ENCODE measurements at places on chromosomes 11 and 22. TPM values are rescaled to one million over a fixed set of nuclear protein-coding genes. Genes with fewer than 3 reads are reported as not detected.

IL10RA gene
- not detected for polyA plus RNA-seq

RASGRP2 gene
- polyA plus RNA-seq = 64.0 TPM

ANO9 gene
- polyA plus RNA-seq = 0.23 TPM

UCP3 gene
- 0.95 TPM for polyA plus RNA-seq

OR5D16 gene
- polyA plus RNA-seq = not detected

SLC22A12 gene
- polyA plus RNA-seq = not detected

SLC5A1 gene
- 0.76 TPM for polyA plus RNA-seq

DNA sequence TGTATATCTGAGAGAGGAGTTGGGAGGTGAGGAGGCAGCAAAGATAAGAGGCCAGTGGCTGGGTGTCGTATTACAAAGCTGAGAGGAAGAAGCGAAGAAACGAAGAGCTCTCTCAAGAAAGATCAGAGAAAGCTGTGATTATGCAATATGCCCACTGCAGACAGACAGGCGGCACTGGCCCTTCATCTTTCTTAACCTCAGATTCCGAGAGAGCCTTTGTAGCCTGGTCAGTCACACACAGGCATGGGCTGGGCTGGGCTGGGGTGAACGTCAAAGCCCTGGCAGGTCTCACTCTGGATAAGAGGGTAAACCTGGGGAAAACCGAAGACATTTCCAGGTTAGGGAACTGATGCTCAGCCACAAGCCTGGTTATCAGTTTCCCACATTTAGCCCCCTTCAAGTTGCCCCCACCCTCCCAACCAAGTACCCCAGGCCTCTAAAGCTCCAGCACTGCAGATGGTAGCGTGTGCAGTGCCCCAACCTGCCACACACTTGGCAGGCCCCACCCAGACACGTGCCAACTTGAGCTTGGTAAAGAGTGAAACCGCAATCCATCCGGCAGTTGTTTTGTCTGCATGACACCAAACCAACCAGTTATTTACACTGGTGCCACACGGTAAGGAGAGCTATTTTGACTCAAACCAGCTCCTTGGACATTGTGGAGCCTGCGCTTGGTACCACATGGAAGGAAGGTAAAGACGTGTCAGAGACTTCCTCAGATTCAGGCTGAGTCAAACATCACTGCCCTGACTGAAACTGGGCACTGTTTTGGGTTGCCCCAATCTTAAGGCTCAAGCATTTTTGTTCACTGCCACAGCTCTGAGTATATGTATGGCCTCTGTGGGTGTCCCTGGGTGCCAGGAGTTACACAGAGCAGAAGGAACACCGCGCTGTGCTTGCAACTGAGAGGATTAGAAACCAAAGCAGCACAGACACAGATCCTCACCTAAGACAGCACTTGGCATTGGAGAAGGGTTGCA is 135.9 kb downstream of the FDX1 start:
- peak; percentile 79 for DNase-seq

GRCh38 chr11:69485337-69486041 is 4.0 kb downstream of the LINC01488 start:
- DNase-seq = no peak

DNA sequence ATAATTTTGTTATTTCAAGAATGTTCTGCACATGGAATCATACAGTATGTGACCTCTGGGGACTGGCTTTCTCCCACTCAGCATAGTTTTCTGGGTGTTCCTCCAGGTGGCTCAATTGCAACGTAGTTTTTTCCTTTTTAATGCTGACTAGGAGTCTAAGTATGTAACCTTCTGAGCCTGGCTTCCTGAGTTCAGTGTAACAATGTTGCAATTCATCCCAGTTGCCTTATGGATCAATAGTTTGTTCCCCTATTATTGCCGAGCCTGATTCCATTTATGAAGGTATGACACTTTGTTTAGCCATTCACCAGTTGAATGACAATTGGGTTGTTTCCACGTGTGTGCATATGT is 128.3 kb downstream of the CRYBB2 start:
- DNase-seq = no peak

DNA sequence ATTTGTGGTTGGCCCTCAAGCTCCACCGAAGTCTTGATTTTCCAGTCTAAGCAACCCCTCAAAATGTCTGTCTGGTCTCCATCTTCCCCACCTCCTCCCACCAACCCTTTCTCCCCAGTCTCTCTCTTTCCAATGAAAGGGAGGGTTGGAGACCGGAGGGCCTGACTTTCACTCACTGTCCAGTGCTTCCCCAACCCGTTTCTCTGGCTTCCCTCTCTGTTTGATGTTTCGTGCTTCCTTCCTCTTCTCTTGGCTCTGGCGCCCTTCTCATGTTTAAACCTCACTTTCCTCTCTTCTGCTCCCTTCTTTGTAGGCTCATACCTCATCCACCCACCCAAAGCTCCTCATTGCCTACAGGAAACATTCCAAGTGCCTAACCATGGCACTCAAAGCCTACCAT is 11.1 kb upstream of the VPS37C start:
- DNase-seq = no peak

- no peak for DNase-seq
Observed at GRCh38 chr11:32597921-32598320, 14.3 kb downstream of the EIF3M start.

GRCh38 chr11:82076126-82076525 is 657.5 kb downstream of the FAM181B start:
- DNase-seq = no peak

GRCh38 chr11:31487848-31488247 is 21.6 kb downstream of the IMMP1L start:
- peak; percentile 21 for DNase-seq

DNA sequence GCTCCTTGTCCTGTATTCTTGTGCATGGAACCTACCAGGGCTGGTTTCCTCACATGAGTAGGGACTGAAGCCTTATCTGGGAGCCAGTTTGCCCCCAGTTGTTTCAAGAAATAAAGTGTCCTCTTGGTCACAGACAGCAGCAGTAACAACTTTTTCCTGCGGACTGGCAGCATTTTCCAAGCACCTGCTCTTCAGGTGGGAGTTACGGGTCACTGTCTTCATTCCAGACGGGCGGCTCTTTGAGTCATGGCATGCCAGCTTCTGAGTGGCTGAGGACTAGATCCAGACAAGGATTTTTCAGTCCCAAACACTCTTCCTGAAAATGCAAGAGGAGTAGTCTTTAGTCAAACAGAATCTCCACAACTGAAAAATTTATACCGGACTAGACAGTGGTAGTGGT is 2.7 kb upstream of the CD44 start:
- DNase-seq = no peak

DNA sequence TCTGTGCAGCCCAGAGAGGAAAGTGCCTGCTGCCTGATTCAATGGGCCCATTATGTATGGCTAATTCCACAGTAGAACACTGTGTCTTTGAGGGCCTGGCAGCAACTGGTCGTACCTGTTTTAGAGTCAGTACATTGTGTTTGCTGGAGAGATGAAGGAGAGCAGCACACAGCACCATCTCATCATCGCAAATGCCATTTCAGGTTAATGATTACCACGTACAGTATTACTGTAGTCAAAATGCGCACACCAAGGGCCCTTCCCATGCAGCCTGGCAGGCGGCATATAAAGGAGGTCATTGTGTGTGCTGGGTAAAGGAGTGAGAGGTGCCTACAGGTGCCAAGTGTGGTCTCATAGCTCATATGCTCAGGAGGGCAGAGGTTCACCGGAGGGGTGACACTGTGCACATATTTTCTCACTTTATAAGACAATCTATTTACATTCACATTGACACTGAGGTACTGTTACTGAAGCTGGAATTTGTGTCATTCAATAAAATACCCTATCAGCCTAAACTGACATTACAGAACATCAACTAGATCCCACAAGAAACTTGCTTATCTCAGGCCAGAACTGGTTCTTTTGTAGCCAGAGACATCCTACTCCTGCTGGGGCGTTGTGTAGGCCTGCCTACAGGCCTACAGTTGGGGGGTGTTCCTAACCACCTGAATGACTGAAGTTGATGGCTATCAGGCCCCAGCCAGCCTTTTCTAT is 90.4 kb downstream of the APIP start:
- no peak for DNase-seq

GRCh38 chr11:12321217-12321937 is 56.0 kb upstream of the PARVA start:
- no peak for DNase-seq

GRCh38 chr22:38419121-38419857 is 35.7 kb downstream of the KCNJ4 start:
- no peak for DNase-seq

DNA sequence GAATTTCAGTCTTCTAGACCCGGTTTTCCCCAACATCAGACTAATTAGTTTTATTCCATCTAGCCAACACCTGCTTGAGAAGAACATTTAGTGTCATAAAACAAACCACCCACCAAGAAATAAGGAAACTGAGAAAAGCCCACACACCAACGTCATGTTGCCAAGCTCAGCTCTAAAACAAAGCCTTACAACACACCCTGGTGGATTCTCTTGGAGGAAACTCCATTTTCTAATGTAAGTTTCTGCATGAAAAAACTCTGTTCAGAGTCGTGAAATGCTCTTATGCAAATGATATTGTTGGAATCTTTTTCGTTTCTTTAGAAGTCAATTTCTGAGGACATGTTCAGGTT is 105.0 kb upstream of the RAG2 start:
- DNase-seq = no peak

DNA sequence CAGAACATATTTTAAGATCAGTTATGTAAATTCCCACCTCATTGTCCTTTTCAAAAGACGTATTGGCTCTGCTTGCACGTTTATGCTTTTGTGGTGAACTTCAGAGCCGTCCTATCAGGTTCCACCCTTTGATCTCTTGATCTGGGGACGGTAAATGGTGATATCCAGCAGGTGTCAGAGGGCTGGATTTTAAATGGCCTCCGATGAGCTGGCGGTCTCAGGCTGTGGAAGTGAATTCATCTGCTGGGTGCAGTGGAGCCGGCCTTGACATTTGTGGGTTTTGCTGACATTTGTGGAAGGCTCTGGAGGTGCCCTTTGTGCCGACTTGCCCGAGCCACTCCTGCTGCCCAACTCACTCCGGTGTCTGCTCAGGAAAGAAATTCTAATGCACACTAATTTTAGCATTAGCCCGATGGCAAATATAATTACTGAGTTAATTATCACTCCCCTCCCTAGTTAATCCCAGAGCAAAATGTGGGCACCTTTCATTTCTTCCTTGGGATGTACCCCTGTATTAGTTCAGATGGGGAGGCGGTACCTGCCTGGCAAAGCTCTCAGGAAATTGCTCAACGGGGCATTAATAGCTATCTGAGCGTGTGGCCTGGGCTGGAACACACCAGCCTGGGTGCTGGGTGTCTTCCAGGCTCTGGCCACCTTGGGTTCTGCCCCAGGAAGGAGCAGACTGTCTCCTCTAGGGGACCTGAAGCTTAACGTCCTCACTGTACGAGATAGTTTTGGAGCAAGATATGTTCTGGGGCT is 9.1 kb downstream of the LRP5 start:
- no peak for DNase-seq

DNA sequence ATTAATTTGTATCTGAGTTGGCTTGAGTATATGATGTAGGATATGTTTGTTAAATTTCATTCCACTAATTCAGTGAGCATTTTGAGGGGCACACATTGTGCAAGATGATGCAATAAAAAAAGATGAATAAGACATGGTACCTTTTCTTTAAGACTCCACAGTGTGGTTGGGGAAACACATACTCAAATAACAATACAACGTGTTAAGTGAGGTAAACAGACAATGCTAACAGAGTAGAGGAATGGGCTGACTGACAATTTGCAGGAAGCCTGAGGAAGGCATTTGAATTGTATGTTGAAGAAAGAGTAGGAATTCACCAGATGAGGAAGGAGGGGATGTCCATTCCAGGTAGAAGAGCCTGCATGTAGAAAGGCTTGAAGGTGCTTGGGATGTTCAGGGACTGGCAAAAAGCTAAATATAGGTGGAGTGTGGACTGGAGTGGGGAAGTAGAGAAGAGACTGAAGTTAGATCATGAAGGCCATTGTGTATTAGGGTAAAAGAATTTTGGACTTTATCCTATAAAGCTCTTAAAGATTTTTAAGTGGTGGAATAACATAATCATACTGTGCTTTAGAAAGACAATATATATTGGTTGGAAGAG is 6.8 kb downstream of the RNF169 start:
- DNase-seq = no peak

DNA sequence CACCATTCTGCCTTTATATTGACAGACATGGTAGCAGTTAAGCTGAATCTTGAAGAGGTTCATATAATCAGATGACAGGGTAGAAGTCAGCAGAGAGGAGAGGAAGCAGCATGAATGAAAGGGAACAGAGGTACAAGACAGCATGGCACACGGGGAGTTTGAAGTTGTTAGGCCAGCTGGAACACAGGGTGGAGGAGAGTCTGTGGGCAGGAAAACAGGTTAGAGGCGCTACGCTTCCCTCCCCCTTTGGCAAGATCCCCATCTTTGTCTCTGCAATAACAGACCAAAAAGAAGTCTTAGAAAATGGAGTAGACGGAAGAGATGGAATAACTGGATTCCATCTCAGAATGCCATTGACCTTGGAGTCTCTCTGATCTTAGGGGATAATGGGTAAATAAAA is 20.0 kb upstream of the NDUFC2 start:
- DNase-seq = no peak

DNA sequence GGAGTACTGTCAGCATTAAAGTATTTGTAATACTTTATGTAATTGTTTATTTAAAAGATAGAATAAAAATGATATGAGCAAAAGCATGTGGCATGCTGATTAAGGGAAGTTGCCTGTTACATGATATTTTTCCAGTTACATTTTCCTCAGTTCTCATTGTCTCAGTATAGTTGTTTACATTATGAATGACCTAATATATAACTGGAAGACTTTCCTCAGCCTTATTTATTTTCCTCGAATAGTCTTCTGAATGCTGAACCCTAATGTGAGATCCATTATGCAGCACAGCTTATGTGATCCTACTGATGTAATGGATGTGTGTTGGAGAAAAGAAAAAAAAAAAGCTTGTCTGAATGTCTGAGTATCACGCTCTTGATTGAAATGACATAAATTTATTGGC is 95.5 kb downstream of the LUZP2 start:
- DNase-seq = no peak

DNA sequence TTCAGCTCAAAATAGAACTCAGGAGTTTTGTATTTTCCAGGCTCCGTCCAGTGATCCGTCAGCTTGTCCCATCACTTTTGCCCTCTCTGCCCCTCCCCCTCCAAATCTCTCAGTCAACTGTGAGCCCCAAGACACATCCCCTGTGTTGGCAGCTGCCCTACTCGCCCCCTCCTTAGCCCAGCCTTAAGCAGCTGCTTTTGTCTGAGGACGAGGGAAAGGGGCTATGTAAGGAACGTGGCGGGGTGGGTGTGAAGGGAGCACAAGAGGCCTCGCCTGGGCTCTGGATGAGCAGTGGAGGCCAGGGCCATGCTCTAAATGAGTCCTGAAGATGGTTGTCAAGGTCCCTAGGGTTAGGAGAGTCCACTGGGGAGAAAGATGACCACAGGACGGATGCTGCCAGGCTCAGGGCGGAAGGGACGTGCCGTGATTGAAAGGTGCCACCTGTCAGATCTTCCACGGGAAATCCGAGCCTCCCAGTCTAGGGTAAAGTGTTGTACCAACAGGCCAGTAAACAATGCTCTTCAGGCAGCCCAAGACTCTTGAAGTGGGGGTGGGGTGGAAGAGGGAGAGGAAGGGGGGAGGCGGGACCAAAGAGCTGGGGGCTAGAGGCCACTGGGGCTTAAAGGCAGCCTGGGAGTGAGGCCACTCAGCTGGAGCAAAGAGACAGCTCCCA is at the start of gene SMTNL1:
TSS of gene SMTNL1 (plus strand) at position 649 of the 673 bp plus-strand sequence. CDS start 5,048 bp downstream, outside the sequence.
- DNase-seq = no peak

GRCh38 chr11:57523419-57523818 is 7.1 kb downstream of the TIMM10 start:
- no peak for DNase-seq

- DNase-seq = no peak
Observed at GRCh38 chr22:38957046-38957770, at the start of gene APOBEC3A. TSS of gene APOBEC3A (plus strand) at chr22:38957609. CDS start at chr22:38957692, 83 bp downstream.

- DNase-seq = peak; percentile 30
Observed at GRCh38 chr11:128653801-128654231, 40.1 kb upstream of the FLI1 start.

Data from cardiac muscle cell (in vitro differentiated cells and primary cell).